Skin of body (tissue), 3 donors: ENCODE measurements at places on chromosomes 7 and 10. TPM values are rescaled to one million over a fixed set of nuclear protein-coding genes. Genes with fewer than 3 reads are reported as not detected.

DNA sequence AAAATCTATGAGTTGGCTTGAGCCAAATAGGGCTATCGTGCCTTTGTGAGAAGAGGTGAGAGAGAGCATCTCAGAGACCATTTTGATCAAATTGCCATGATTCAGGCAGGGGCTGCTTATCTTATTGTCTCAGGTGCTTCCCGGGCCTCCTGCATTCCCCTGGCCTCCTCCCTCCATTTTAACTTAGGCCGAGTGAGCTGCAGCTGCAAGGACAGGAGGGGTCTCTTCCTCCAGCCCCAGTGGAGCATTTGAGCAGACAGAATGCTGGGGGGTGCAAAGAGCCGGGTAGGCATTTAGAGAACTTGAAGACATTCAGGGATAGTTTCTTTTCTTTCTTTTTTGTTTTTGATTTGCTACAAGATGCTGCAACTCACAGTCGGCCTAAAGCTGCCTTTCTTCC is 59.0 kb downstream of the BUB3 start:
- DNase-seq = no peak

GRCh38 chr7:72754312-72754711 is 73.7 kb downstream of the TYW1B start:
- no peak for DNase-seq

DNA sequence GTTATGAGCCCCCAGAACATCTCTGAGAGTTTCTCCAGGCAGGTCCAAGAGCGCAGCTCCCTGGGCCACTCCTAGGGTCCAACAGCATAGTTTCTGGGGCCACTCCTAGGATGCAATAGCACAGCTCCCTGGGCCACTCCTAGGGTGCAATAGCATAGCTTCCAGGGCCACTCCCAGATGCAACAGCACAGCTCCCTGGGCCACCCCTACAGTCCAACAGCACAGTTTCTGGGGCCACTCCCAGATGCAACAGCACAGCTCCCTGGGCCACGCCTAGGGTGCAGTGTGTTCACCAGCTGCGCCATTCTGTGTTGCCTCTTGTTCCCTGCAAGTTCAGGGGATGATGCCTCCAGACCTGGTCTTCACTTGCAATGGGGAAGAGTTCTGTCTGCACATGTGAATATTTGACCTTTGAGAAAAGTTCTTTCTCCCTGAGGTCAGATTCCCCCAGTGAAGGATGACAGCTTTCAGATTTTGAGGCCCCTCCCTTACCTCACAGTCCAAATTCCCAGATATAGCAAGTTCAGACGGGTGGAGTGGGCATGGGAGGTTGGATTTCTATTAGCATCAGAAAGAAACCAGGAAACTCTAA is 43.0 kb upstream of the LEP start:
- no peak for DNase-seq

DNA sequence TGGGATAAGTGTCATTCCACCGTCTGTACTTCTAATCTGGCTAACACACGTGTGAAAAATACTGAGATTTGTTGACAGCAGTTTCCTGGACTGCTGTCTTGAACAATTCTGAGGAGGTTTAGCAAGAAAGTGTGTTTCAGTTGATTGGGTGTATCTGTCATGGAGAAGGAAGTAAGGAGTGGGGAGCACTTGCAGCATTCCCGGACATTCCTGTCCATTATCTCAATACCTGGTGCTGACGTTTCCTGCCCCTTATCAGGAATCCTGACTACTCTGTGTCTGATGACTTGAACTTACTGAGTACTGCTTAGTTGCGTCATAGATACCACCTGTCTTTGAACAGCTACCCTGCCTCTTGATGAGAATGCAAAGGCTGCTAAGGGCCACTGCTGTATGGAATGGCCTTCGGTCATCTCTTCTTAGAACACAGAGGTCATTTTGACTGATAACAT is 72.0 kb upstream of the VKORC1L1 start:
- no peak for DNase-seq

DNA sequence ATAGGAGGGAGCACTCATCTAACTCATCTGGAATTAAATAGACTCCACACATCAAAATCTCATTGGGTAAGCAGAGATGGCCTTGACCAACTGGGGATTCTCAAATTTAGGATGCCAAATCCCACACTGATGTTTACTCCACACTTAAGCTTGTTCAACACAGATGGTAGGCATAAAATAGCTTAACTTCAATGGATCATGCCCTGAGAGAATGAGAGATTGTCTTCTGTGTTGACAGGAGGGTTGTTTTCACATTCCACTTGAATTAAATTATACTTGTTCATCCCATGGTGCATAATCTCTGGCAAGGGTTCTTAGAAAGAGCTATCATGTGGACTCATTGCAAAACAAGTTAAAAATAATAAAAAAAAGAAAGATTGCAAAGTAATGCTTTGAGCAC is 391.4 kb downstream of the PLXDC2 start:
- peak; percentile 89 for DNase-seq

- no peak for DNase-seq
These were observed 184.4 kb downstream of the PON1 start for GRCh38 chr7:95139922-95140321.

- no peak for DNase-seq
These were observed 2.8 kb upstream of the DENND11 start for GRCh38 chr7:141704741-141705140.

Gene ZNF277
- 31.7 TPM for total RNA-seq

Gene FAM25A
- total RNA-seq = 16.3 TPM

Gene PDE6C
- not detected for total RNA-seq

Gene HMX2
- not detected for total RNA-seq

Gene CFAP70
- total RNA-seq = 3.4 TPM

DNA sequence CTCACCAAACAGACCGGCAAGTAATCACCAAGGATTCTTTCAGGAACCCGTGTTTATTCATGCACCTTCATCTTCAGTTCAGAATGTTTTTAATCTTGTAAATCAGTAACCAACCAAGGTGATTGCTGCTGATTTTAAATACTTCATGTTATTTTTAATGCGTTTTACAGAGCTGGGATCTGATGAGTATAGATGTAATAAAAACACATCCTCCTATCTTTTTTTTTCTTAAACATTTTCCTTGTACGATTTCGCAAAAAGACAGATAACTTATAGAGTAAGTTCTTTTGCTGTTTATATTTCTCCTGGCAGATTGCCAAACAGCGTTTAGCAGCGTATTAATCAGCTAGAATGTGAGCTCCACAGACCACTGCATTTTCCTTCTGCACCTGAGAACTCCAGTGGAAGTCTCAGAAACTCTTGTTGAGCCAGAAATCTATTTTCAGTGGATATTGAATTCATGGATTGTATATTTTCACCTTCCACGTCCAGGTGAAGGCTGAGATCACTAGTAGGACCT is 397.8 kb upstream of the NRP1 start:
- DNase-seq = no peak

DNA sequence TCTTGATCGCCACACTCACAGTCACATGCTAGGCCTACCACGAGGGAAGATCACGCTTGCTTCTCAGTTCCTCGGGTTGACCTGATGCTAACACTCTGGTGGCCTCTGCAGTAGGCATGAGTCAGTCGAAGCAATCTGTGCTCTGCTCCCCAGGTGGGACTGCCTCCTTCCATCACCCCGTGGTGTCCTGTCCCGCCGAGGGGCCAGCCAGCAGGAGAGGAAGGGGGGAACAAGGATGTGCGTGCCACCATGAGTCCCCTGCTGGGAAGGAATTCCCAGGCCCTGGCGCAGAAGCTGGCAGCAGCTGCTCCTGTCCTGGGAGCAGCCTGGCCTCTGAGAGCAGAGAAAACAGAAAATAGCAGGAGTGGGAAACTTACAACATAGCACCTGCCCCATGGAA is 695.0 kb upstream of the NRP1 start:
- DNase-seq = no peak

GRCh38 chr7:101108330-101108857 is 18.5 kb upstream of the SERPINE1 start:
- DNase-seq = no peak

Gene NYAP1
- 1.7 TPM for total RNA-seq

Gene LRIT1
- total RNA-seq = not detected

GRCh38 chr10:86888585-86889381 is 68.6 kb downstream of the MMRN2 start:
- DNase-seq = no peak

- no peak for DNase-seq
These were observed 15.4 kb downstream of the FGF8 start for GRCh38 chr10:101760510-101760909.

DNA sequence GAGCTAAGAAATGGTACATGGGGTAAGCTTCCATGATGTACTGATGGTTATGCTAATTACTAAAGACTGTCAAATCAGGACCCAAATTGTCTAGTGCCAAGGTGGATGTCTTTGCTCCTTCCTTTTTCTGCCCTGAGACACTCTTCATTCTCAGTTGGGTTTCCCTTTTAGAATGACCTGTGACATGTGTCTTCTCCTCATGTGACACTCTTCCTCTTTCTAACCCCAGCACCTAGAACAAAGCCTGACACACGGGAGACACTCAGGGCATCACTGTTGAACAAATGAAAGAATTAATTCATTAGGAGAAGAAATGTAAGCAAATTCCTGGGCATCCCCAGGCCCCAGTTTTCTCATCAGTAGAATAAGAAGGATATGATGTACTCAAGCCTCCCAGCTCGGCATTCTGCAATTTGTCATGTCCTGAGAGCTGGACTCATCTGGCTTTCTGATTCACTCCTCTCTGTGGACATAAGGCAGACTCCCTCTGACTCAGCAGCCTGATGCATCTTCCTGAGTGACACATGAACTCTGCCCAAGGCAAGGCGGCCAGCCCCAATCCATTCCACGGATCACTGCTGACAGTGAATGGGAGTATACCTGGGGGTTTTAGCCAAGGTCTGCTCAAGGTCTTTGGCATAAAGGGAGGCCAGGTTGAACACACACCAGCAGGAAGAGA is 473.8 kb downstream of the KCNMA1 start:
- no peak for DNase-seq

Gene GPR22
- 0.20 TPM for total RNA-seq

GRCh38 chr10:3106928-3107425 is 39.6 kb downstream of the PFKP start:
- no peak for DNase-seq

Gene FAM237B
- total RNA-seq = not detected
